ENCODE measurements at places on chromosomes 7 and 10.

GRCh38 chr10:70317943-70318318 is 34.1 kb upstream of the NPFFR1 start:
- DNase-seq = peak; percentile 20

DNA sequence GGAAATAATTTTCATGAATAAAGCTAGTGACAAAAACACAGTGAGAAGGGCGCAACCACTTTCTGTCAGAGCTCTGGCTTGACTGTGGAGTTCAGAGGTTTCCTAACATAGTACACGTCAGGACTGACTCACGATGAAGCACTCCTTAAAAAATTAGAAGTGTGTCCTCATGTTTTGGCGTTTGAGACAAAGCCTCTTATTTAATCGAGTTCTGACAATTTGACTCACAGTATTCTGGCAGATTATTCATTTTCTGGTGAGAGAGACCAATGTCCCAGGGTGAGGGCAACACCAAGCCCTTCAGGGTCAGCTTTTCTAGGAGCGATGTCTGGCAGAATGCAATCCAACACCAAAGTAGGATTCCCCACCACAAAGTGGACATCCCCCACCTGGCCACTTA is 108.7 kb downstream of the DIP2C start:
- no peak for DNase-seq

GRCh38 chr7:45881759-45882464 is 6.4 kb upstream of the IGFBP1 start:
- DNase-seq = no peak

- no peak for DNase-seq
Observed at GRCh38 chr10:49541762-49542161, 2.8 kb upstream of the ERCC6 start.

DNA sequence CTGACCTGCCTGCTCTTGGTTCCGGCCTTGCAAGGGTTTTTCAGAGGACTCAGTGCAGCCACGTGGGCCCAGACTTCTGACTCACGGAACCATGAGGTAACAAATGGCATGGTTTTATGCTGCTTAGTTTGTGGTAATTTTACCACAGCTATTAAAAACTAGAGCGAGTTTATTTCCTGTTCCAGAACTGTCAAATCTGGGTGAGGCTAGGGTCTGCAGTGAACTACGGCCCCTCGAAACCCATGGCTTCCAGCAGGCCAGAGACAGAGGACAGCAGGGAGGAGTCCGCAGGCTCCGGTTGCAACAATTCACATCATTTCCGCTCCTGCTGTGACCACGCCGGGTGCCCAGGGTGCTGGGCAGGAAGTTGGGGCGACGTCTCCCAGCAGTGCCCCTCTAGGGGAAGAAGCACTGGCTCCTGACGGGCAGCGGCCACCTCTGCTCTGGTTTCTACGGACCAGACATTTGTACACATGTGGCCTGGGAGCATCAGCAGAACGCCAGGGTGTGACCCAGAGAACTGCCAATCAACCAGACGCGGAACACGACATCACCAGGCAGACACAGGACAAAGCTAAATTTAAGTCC is 74.8 kb downstream of the ADARB2 start:
- DNase-seq = no peak

- DNase-seq = no peak
Observed at GRCh38 chr7:7476381-7476780, 59.3 kb downstream of the COL28A1 start.
